ENCODE measurements at places on chromosomes 1 and 21.

- no peak for DNase-seq
These were observed 88.5 kb upstream of the ETV3 start for GRCh38 chr1:157226739-157227138.

- no peak for DNase-seq
These were observed 74.1 kb upstream of the WNT4 start for GRCh38 chr1:22216966-22217365.

- no peak for DNase-seq
These were observed 29.3 kb upstream of the MAN1C1 start for GRCh38 chr1:25587290-25587689.

DNA sequence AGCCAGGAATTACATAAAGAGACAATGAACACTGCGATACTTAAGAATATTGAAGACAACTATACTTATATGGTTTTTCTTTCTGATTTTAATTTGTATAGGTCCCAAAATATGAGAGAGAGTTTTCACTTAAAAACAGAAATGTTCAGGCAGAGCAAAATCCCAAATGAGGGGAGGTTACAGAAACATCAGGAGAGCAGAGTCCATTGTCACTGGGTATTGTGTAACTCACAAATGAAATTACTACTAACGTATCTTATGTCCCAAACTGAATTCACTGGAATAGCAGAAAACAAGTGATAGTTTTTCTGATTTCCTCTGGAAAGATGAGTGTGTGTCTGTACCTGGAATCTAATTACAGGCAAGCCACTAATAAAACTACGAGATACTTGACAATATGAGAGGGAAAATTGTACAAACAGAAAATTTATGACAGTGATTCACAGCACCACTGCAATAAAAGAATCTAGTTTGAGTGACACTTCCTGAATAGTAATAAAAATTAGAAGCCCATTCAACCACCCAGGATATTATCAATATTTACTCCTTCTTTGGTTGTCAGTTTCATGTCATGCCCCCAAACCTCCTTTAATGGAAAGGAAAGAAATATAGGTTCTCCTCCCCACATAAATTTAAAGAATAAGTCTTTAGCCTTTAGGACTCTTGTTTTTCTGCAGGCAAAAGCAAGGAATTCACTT is 522.6 kb downstream of the ADGRL2 start:
- DNase-seq: no peak

- DNase-seq: no peak
These were observed 146.1 kb upstream of the FGGY start for GRCh38 chr1:59150577-59151386.

DNA sequence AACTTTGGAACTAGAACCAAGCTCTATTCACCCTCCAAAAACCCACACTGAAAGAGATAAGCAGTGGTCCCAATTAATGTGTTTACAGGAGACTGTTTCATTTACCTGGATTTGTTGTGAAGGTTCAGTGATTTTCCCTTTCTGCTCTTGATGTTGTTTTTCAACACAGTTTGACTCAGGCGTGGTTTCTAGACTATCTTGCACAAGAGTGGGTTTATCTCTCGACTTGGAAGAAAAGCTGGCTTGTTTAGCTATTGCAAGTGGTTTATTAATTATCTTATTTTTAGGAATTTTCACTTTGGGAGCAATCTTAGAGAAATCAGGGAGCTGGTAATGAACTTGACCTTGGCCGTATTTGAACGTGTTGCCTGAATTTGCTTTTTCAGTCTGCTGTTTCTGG is 5.3 kb downstream of the AKNAD1 start:
- no peak for DNase-seq

GRCh38 chr1:160244209-160244608 is 18.1 kb downstream of the DCAF8 start:
- DNase-seq: no peak

GRCh38 chr1:66395202-66396061 is 138.5 kb upstream of the SGIP1 start:
- no peak for DNase-seq

- no peak for DNase-seq
These were observed 1.8 kb upstream of the DUSP12 start for GRCh38 chr1:161747801-161748200.

- DNase-seq: no peak
These were observed 842.2 kb downstream of the USP25 start for GRCh38 chr21:16572032-16572431.

GRCh38 chr1:166944186-166944967 is 31.0 kb downstream of the ILDR2 start:
- DNase-seq: no peak

DNA sequence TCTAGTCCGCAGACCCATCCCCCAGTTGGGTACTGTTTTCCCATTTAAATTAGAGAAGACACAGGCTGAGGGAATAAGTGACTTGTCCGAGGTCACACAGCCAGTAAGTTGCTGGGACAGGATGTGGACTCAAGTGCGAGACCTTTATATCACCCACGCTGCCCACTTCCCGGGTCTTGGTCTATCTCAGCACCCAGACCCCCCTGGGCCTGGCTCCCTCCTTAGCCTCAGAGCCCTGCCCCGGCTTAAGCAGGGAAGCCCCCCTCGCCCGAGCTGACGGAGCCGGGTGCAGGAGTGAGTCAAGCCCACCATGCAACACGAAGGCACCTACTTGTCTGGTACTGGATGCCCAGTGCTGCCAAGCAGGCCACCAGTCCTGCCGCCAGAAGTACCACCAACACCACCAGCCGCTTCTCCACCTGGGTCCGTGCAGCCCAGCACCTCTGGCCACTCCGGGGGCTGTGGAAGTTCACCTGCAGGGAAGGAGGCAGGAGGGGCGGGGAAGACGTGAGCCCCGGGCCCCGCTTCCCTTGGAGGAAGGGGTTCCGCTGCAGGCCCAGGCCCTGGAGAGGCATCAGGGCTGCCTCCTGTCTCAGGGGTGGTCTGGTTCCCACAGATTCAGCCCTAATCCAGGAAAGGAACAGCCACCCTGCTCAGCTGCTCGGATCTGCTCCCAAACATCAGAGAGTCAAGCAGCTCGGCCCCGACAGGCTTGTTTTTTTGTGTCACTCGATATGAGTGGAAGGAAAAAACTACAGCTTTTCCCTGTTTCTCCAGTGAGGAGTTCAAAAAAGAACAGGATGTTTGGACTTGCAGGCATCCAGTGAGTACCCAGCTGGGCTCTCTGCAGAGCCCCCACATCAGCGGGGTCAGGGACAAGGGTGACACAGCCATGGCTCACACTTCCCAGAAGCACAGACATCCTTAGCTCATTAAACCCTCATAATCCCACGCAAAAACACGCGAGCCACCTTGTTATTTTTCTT is 11.1 kb downstream of the ECE1 start:
- DNase-seq: no peak

- peak; percentile 55 for DNase-seq
These were observed 958 bp downstream of the LYPLAL1 start for GRCh38 chr1:219174460-219175211.

DNA sequence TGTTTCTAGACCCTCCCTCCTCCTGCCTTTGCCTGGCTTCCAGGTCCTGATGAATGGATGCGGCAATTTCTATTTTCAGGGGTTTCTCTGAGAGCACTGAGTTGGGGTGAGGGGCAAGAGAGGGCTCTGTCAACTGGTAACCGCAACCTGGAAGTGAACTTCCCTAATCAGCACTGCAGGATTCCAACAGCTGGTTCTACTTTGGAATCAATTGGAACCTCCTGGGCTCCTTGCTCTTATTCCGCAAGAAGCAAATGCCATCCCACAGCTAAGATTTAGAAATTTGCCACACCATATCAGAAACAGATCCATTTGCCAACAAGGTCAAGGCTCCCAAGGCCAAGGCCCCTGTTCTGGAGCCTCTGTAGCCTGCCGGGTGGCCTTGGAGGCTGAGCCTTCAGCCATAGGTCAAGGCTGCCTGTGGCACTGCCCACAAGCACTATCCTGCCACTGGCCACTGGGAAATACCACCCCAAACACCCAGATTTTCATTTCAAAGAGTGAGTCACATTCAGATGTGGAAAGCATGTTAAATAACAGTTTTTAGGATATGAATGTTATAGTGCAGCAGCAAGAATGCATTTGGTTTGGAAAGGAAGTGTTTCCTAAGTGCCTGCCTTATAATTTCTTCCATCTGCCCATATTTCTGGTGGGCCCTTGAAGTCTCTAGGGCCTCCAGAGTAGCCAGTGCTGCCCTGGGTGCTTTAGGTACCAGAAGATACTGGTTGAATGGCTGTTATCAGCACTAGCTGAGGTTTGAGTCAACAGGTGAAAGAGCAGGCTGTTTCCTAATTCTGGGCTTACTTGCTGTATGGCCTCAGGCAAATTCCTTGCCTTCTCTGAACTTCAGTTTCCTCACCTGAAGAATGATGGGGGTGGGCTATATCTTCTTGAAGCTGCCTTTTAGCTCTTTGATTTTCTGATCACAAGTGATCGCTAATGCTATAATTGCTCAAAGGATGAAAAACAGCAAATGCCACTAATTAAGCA is 56.3 kb upstream of the JUN start:
- no peak for DNase-seq

GRCh38 chr1:181759481-181759880 is 276.2 kb downstream of the CACNA1E start:
- DNase-seq: no peak

DNA sequence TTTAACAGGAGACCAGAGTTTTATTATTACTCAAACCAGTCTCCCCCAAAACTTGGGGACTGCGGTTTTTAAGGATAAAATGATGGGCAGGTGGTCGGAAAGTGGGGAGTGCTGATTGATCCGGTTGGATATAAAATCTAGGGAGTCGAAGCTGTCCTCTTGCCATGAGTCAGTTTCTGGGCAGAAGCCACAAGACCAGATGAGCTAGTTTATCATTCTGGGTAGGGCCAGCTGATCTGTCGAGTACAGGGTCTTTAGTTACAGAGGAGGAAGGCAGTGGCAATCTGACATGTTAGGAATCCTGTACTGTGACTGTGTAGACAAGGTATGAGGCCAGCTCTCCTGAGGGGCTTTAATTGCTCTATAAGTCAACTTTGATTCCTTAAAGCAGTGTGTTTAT is 22.9 kb upstream of the FOXE3 start:
- DNase-seq: no peak

DNA sequence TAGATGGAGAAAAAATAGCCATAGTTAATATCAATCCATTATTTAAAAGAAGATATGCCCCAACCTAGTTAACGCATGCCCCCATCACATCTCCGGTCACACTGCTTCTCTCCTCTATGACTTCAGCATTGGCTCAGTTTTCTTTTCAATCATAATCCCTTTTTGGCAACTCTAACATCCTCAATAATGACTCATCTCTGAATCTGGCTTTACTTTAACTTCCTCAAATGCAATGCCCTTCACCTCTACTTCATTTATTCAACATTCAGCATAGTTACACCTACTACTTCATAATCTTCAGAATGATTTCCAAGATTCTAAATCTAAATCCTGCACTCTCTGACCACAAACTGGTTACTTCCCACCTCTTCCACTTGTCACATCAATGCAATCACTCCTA is 417.3 kb downstream of the USH2A start:
- DNase-seq: no peak

- no peak for DNase-seq
These were observed 10.6 kb upstream of the OR2M2 start for GRCh38 chr1:248164031-248164430.

GRCh38 chr1:229579059-229579673 is 20.7 kb upstream of the ABCB10 start:
- DNase-seq: peak; percentile 29

GRCh38 chr1:24416666-24417391 is 1.2 kb downstream of the NIPAL3 start:
- DNase-seq: no peak

- DNase-seq: no peak
These were observed 52.0 kb upstream of the EFHD2 start for GRCh38 chr1:15357612-15358207.

DNA sequence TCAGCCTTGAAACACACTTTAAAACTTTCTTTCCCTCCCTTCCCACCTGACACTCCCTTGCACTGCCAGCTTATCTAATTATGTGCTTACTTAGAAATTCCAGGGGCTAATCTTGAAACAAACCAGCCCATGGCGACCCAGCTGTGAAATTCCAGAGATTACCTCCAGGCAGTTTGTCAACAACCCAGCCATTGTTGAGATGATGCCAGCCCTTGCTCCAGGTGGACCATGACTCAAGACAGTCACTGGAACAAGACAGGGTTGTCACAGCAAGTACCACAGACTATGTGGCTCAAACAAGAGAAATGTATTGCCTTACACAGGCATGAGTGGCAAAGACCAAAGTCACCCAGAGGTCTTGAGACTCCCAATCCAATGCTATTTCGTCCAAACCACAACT is 7.9 kb downstream of the FYB2 start:
- no peak for DNase-seq

- DNase-seq: no peak
These were observed 182.6 kb downstream of the TGFB2 start for GRCh38 chr1:218527737-218528136.

DNA sequence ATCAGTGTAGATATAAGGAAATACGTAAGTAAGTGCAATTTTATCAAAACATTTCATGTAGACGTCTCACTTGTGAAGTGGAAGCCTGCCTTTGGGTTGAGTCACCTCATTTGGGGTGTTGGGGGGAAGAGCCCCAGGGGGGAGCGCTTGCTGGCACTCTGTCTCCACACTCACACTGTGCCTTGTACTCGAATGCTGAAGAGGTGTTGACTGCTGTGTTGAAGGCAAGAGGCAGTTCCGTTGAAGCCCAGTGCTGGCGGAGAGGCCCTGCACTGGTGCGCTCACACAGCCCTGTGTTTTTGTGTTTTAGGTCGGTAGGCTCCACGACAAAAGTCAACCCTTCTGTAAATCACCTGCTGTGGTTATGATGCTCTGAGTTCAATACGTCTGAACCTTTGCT is 131.9 kb upstream of the COL6A1 start:
- DNase-seq: no peak

- no peak for DNase-seq
These were observed 79.2 kb downstream of the CD34 start for GRCh38 chr1:207831517-207832327.

GRCh38 chr21:16215663-16216183 is 485.9 kb downstream of the USP25 start:
- DNase-seq: no peak

- DNase-seq: no peak
These were observed 24.4 kb upstream of the AHCYL1 start for GRCh38 chr1:109959974-109960744.

DNA sequence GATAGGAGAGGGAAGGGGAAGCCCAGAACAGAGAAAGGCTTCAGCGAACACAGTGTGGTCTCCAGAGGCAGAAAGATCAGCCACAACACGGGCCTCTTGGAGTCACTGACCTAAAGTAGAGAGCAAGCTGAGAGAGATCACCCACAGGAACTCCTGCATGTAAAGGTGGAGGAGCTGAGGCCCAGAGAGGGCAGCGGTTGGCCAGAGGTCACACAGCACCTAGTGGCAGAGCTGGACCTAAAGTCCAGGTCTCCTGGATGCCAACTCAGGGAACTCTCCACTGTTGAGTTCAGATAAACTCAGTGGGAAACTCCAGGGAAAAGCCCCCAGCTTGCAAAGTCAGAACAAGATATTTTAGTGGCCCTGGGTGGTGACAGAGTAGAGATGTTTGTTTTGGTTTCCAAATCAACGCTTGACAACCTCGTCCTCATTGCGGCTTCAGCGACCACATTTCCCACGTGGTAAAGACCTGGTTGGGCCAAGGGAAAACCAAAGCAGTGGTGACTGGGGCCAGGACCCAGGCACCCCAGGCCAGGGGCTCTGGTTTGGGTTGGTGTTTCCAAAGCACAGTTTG is 4.6 kb downstream of the IFFO2 start:
- no peak for DNase-seq

Data from glomerular endothelial cell (primary cell).